ENCODE measurements at places on chromosomes 1 and 21.
A peak's percentile ranks its signal among the peaks of the same experiment; 100 is the strongest.

DNA sequence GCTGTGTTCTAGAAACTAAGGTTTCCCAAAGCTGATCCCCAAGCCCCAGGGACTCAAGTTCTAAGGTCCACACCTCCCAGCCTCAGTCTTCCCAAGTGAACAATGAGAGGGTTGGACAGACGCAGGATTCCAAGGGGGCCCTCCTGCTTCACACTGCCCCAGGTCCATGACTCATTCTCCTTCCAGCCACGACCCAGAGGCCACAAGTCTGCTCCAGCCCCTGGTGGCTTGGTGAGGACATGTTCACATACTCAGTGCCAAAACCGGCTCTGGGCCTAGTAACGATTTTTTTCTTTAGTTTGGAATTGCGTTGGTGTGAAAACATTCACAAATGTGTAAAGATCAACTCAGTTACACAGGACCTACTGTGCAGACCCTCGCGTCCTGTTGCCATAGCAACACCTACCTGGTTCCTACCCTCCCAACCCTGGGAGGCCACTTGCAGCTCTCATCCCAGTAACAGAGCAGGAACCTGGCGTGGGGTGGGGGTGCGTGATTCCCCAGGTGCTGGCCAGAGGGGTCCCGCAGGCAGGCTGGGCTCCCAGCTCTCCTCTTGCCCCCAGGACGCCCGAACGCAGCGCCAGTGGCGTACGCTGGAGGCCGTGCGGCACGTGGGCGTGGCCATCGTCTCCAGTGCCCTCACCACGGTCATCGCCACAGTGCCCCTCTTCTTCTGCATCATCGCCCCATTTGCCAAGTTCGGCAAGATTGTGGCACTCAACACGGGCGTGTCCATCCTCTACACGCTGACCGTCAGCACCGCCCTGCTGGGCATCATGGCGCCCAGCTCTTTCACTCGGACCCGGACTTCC, 57.0 kb downstream of the DISP3 start:
- no peak for DNase-seq

DNA sequence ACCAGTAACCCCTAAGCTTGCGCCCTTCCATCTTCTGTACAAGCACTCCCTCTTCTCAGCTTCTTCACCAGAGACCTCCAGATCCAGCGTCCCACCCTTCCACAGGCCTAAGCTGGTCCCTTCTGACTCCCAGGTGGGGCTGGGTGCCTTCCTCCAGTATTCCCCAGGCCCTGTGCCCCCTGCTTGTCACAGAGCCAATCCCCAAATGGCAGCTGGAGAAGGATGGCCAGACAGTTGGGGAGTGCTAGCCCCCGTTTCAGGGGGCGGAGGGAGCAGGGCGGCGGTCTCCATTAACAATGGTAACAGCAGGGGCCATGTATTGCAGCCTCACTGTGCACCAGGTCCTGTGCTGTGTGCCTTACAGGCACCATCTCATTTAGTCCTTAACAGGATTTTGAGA, 85.7 kb downstream of the KCNN3 start:
- no peak for DNase-seq

DNA sequence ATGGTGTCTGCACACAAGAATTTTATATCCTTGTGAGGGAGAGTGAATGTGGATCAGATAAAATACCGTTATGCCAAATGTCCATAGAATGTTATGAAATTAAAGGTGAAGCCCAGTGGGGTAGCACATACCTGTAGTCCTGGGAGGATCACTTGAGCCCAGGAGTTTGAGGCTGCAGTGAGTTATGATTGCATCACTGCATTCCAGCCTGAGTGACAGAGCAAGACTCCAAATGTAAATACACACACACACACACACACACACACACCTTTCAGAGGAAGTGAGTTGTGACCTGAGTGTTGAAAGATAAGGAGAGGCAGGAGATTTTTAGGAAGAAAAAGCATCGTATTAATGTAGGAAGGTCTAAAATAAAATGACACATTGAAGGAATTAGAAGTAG, 28.1 kb upstream of the ZYG11A start:
- DNase-seq: no peak

DNA sequence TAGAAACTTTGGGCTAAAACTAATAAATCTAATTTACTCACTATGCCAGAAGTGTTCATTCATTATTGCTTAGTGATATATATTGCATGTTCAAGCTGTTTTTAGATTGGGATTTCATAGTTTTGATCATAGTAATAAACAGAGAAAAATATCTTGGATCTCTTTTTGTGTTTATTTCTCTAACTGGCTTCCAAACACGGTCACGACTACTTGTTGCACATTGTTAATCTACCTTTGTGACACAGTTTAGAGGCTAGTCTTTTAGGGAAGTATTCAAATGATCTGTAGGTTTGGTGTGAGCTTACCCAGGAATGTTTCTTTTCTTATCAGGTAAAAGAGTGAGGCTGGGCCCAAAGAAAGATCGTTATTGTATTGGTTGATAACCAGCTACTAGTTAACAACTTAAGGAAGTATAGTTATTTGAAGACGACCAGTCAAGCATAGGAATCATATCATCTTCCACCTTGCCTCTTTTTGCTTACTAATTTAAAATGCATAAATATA, 50.8 kb upstream of the FASLG start:
- DNase-seq: no peak

- peak; percentile 22 for DNase-seq
These were observed 72.3 kb upstream of the COL11A1 start for GRCh38 chr1:103180660-103181059.

DNA sequence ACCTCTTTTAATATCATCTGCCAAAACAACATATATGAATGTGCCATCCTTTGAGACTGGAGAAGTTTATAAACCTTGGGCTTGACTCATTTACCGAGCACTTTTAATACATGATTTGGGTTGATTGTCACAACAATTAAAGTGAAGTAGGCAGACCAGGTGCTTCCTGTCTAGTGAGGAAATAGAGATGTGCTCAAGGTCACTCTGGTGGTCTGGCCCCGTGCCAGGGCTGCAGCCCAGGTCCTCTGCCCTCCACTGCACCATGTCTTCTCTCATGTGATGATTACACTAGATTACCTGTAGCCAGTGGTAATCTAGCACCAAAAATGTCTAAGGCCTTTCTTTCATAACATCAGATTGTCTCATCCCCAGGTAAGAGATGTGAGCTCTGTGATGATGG, 61.8 kb upstream of the LAMC2 start:
- no peak for DNase-seq

- no peak for DNase-seq
These were observed 2.5 kb downstream of the C1QC start for GRCh38 chr1:22645931-22646330.

DNA sequence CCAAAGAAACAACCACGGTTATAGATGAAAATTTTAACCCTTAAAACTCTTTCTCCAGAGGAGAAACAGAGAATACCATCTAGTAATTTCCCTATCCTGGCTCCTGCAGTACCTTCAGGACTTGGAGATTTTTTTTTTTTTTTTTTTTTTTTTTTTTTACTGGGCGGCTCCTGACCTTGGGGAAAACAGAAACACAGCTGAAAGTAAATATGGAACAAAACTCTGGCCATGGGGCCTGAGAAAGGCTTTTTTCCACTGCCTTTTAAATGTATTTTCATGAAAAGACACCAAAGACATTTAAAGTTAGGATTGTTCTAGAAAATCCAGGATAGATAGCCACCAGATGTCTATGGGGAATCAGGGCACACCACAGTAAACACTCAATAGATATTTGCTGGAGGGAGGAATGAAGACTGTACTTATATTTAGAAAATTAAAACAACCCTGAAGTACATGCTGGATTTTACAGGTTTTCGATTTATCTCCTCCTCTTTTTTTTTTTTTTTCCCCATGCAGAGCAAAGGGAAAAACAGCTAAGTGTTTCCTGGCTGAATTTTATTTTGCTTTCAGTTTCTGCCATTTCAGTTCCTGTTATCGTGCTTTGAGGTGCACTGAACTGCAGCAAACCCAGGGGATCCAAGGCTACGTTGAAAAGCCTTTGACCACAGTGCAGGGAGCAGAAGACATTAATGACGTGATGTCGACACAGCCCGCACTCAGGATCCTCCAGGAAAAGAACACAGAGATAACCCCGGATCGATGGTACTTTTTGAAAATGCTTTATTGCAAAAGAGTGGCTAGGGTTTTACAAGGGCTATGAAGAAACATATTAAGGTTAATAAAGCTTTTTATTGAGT, 35.7 kb upstream of the CNN3 start:
- peak; percentile 78 for DNase-seq

DNA sequence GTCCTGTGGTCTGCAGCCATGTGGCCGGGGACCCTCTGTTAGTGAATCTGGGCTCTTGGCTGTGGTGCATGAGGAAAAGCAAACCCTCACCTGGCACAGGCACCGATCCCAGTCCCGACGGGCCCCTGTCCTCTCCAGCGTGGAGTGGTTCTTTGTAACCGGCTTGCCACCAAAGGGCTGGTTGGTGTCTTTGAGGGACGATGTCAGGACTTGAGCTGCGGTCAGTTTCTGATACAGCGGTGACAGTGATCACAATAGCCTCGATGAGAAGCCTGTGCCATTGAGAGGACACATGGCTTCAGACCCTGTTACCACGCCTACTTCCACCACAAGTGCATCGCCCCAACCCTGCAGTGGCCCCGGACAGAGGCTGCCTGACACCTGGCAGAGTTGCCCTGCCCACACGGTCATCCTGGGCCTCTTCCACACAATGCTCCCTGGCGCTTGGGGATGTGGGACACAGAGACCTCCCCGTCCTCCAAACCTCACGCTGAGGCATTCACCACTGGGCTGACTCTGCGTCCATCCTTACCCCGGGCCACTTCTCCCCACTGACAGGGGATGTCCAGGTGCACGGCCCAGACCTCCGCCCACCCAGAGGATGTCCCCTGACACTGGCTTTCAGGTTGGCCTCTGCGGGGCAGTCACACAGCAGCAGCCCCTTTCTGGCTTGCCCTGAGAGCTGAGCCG, 18.8 kb upstream of the ACTRT2 start:
- DNase-seq: no peak

GRCh38 chr1:46039571-46040052, 92.8 kb downstream of the PIK3R3 start:
- no peak for DNase-seq

DNA sequence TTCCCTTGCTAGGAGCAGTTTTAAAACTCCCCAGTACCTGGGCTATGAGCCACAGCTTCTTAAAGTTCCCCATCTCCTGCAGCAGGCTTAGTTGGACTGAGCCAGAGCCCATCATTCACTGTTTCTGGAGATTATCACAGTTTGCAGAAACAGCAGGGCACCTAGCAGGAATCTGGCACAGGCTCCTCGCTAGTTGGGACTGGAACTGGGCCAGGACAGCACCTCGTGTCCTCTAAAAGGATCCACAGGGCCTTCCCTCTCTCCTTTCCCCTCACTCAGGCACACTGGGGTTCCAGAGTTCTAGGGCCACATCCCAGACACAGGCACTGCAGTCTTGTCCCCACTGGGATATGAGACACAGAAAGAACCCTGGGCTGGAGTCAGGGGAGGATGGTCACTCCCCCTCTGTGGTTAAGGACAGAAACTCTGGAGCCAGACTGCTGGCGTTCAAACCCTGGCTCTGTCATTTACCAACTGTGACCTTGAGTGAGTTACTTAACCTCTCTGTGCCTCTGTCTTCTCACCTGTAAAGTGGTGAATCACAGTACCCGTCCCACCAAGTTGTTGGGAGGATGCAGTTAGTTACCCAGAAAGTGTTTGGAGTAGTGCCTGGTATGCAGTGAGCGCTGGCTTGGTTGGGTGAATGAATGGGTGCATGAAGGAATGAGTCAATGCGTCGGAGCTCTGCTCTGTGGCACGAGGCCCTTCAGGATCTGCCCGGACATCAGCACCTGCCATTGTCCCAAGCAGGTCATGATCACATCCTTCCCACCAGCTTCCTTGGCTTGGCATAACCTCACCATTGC, 18.8 kb upstream of the ECE1 start:
- DNase-seq: no peak

DNA sequence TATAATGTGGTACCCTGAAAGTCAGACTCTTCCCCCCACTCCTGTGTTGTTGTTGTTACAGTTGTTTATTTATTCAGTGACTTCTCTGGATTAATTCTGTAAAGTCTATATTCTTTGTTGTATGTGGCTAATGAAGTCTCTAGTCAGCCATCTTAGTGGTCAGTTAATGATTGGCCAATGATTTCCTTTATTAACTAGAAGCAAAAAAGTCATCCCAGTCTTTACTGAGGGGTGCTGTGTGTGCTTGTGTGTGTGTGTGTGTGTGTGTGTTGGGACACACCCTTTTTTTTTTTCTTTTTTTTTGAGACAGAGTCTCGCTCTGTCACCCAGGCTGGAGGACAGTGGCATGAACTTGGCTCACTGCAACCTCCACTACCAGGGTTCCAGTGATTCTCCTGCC, 37.3 kb upstream of the HYI start:
- DNase-seq: no peak

DNA sequence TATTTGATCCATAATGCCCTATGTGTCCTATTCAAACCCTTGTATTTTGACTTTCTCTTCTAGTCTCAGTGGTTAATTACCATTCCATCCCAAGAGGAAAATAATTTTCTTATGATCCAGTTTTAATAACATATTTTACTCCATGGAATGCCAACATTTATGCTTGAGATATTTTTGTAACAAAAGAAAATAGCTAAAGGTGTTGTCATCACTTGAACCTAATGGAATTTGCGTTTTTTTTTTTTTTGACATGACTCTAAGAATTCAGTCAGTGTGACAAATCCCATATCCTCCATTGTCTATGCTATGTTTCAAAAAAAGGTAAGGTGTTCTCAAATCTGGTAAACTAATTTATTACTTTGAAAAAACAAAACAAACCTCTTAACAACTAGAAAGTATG, 324.1 kb upstream of the ADAMTS5 start:
- DNase-seq: no peak

DNA sequence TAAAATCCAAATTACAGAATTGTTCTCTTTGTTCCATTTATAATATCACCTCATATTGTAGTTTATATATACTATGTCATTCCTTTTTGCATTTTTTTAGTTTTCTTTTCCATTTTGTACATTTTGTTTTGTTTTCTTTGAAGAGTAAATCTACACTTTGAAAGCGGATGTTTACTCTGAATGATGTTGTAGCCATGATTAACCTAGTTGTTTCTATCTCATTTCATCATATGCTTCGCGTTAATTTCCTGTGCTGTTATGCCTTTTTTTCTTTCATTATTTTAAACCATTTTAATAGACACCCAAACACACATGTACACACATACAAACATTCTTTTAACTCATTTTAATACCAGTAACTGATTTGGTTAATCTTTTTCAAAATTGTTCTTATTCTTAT, 5.3 kb downstream of the OR2T6 start:
- no peak for DNase-seq

GRCh38 chr1:117389284-117389683, 22.0 kb downstream of the MAN1A2 start:
- no peak for DNase-seq

GRCh38 chr1:78471890-78472620, 18.7 kb upstream of the PTGFR start:
- no peak for DNase-seq
